ENCODE measurements at places on chromosomes 7 and 10.

DNA sequence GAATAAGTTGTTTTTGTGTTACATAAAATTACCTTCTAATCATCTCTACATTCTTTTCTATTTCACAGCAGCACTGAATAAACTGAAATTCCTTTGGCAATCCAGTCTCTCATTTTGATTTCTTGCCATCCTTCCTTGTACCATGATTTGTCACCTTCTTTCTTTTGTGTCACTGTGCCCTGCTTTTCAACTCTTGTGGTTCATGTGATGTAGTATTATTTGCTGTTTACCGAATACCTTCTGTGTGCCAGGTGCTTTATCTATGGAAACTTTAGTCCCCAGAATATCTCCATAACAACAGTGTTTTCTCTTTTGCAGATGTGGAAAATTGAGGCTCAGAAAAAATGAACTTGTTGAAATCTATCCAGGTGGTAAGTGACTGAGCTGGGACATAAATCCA lies 220.3 kb downstream of the STK31 start:
- DNase-seq = no peak

GRCh38 chr7:20216406-20217036 lies 663 bp downstream of the MACC1 start:
- DNase-seq = no peak

DNA sequence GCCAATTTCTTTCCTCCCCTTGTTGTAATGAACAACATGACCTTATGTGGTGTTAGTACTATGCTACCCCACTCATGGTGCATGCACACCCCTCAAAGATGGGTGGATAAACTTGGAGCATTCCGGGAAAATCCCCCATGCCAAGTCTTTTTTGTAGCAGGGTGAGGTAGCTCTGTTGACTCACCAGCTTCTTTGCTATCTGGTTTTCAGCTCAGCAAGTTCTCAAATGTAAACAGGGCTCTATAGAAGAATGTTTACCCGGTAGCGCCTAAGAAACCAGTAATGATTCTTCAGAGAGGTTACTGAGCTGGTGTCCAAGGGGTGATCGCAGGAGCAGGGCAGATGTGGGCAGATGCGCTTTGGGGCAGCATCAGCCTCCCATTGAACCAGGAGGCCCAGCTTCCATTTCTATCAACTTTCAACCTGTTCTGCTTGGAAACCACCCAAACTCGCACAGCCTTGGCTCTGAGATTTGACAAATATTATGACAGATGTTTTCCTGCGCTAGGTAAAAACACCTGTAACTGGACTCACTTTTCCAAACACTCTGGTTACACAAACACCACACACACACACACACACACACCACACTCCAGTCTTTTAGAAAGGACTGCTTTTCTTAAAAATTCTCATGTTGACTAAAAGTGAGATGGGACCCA lies 87.8 kb downstream of the ZRANB1 start:
- DNase-seq = no peak

- DNase-seq = no peak
Observed at GRCh38 chr7:26850193-26850651, 14.2 kb downstream of the SKAP2 start.

GRCh38 chr7:47298636-47299035 lies 283.3 kb downstream of the TNS3 start:
- no peak for DNase-seq

GRCh38 chr10:7405637-7406036 lies 5.2 kb downstream of the SFMBT2 start:
- no peak for DNase-seq

GRCh38 chr7:83178796-83179195 lies 16.1 kb upstream of the PCLO start:
- DNase-seq = peak; percentile 0

GRCh38 chr10:98273057-98273850 lies 5.3 kb upstream of the LOXL4 start:
- DNase-seq = peak; percentile 25

- no peak for DNase-seq
Observed at GRCh38 chr7:30436518-30436917, 42.1 kb downstream of the NOD1 start.

DNA sequence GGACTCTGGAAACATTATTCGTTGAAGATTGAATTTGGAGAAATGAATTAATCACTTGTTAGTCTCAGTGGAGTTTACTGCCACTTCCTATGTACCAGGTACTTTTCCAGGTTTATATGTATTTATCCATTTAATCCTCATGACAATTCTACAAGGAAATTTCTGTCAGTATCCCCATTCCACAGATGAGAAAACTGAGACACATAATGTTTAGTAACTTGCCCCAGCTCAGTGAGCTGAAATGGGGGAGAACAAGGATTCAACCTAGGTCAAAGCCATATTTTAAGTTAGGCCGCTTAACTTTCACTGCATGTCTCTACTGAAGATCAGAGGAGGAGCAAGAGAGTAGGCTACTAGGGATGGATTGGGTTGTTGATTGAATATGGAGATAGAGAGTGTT lies 4.6 kb upstream of the SCIN start:
- DNase-seq = no peak
